ENCODE measurements at places on chromosomes 13 and 19.

DNA sequence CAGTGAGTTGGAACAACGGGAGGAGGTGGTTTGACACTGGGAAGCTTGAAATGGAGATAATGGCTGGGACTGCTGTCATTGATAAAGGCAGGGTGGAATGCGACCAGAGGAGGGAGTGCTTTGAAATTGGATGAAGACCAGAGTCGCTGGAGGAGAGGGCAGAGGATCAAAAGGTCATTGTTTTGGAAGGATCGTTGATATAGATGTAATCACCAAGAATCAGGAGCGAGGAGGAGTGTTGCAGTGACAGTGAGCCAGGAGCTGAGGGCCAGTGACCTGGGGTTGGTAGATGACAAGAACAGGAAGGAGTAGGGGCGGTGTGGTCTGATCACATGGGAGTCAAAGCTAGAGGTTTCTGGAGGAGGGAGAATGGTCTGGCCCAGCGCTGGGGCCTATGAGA, 25.3 kb downstream of the TM9SF2 start:
- no peak for DNase-seq

DNA sequence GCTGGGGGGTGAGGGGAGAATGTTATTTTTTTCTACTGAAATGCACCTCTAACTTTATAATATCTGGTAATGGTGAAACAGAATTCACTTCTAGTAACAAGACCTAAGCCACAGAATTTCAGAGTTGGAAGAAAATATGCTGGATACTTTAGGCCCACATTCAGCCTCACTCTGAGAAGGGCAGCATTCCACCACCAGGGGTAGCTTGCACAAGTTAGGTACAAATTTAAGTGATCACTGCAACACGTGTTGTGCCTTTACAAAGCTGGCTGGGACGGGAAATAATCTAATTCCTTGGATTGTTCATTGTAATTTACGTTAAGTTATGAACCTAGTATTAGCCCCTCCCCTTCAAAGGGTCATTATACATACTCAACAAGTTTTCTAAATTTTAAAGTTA, 192.3 kb downstream of the RGCC start:
- no peak for DNase-seq

DNA sequence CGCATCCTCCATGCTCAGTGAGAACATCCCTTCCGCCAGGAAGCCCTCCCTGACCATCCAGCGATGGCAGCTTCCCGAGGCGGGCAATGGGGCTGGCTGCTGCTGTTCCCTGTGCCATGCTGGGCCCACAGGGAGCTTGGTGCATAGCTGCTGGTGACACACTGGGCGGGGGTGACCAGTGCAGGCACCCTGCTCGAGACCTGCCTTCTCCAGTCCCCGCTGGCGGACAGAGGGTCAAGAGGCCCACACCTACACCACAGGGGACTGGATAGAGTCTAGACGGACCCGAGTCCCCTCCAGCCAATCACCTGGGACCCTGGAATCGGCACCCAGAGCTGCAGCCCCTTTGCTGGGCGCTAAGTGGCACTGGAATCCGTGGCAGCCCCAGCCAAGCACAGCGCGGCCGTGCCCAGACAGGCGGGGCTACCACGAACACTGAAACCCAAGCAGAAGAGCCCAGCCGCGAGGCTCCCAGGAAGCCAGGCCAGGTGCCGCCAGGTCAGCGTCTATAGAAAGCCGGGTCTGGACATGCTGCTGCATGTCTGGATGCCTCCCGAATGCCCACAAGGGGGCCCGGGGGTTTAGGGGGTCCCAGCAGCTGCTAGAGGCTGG, 9.0 kb upstream of the TBXA2R start:
- no peak for DNase-seq

DNA sequence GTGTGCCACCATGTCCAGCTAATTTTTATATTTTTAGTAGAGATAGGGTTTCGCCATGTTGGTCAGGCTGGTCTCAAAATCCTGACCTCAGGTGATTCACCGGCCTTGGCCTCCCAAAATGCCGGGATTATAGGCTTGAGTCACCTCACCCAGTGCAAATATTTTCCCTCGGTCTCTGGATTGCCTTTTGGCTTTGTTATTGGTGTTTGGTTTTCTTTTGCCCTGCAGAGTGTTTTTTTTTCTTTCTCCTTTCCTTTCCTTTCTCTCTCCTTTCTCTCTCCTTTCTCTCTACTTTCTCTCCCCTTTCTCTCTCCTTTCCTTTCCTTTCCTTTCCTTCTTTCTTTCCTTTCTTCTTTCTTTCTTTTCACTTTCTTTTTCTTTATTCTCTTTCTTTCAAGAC, 33.2 kb downstream of the KDM4B start:
- no peak for DNase-seq

- DNase-seq, result no peak
Observed at GRCh38 chr13:91270031-91270430, 77.5 kb upstream of the MIR17HG start.

GRCh38 chr19:29485293-29485692, 40.5 kb upstream of the VSTM2B start:
- DNase-seq, result no peak

DNA sequence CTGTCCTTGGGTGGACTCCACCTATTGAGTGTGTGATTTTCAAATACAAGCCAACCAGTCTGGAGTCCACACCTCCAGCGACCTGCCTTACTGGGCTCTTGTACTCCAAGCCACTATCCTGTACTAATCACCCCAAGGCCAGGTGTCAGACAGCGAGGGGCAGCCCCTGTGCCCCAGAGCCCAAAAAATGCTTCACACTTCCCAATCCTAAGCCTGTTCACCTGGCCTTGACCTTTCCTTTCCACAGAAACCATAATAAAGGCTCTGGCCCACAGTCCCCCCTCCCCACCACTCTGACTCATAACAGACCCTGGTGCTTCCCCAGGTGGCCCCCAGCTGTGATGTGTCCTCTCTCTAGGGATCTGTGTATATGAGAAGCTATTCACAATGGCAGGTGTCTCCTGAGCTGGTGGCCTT, 3.9 kb downstream of the CD209 start:
- no peak for DNase-seq

DNA sequence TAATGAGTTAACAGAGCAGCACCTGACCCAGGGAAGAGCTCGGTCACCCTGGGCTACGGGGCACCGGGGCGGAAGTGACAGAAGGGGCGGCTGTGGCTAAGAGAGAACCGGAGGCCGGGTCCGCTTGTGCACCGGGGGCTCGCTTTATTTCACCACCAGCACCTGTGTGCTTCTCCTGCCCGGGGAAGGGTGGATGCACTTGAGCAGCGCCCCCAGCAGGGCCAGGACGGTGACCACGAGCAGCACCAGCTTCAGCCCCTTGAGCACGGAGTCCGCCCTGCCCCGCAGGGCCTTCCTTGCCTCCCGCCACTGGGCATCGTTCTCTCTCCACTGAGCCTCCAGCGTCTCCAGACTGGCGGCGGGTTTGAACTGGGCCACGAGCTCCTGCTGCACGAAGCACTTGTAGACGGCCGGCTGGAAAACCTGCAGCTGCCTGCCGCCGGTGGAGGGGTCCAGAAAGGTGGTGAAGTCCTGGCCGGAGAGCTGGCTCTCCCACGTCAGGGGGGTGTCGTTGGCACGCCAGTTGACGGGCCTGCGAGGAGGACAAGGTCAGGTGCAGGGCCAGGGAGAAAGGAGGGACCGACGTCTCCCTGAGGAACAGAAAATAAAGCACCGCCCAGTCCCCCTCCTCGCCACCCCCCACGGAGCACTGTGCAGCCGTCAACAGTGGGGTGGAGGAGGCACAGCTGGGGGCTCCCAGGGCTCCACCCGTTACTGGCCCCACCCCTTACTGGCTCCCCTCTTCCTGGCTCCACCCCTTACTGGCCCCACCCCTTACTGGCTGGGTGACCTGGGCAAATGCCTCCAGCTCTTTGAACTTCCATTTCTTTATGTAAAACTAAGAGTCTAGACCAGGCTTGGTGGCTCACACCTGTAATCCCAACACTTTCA, 3.6 kb downstream of the FAM187B start:
- DNase-seq, result no peak

DNA sequence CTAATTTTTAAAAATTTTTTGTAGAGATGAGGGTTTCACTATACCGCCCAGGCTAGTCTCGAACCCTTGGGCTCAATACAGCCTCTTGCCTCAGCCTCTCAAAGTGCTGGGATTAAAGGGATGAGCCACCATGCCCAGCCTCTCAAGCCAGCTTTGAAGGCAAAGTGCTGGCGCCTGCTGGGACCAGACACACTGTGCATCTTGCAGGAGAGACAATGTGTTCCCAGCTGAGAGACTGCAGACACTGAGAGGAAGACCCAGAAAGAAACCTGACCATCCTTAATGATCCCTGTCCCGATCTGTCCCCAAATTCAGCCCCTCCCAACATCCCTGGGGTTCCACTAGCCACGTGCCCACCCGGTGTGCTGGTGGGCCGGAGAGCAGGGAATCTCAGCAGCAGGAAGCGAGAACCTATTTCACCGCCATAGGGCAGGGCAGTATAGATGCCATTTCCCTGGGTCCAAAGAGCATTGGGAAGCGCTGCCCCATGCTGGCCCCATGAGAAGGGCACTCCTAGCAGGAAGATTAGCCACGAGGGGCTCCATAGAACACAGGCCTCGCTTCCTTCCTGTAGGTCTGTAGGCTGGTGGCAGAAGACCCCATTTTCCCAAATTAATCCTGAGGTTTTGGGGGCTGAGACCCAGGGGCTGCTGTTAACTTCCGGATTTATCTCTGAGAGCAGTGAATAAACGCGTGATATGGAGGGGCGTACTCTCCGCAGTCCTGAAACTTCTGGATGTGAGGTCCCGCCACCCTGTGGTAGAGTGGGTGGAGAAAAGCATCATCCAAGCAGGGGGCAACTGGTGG, 968 bp downstream of the RAVER1 start:
- DNase-seq, result no peak

GRCh38 chr13:76647550-76647949, 238.7 kb downstream of the KCTD12 start:
- DNase-seq, result no peak
